A549 treated with ZK216348 at 1 μM for 4 hours (cell line): ENCODE measurements at places on chromosomes 1 and 21. TPM values are rescaled to one million over a fixed set of nuclear protein-coding genes. Genes with fewer than 3 reads are reported as not detected.

Gene SPRR4
- not detected in 5 replicates for total RNA-seq

Gene LRRC39
- 0.11 to 0.23 TPM (median 0.20 TPM) in 3 of 5 replicates, not detected in the others for total RNA-seq

Gene OR14K1
- total RNA-seq, result not detected in 5 replicates

Gene CR2
- total RNA-seq, result not detected in 5 replicates

Gene ESRRG
- total RNA-seq, result not detected in 5 replicates

Gene MYOCOS
- not detected in 5 replicates for total RNA-seq

Gene MTR
- total RNA-seq, result 4.3 to 7.9 TPM (median 7.2 TPM) in 5 replicates

Gene LORICRIN
- total RNA-seq, result not detected in 5 replicates

Gene C1QB
- not detected in 5 replicates for total RNA-seq

Gene RNU1-3
- not detected in 5 replicates for total RNA-seq

Gene B3GALT5
- 0.12 to 0.29 TPM (median 0.22 TPM) in 5 replicates for total RNA-seq

Gene KCNE2
- total RNA-seq, result not detected in 5 replicates

Gene FCAMR
- total RNA-seq, result 0.14 TPM in 1 of 5 replicates, not detected in the others

Gene CCDC185
- 0.07 to 0.12 TPM in 2 of 5 replicates, not detected in the others for total RNA-seq

Gene RIPPLY3
- 0.43 to 0.71 TPM (median 0.53 TPM) in 5 replicates for total RNA-seq

Gene COL11A1
- total RNA-seq, result 0.97 to 3.5 TPM (median 2.6 TPM) in 5 replicates

Gene HNRNPCL1
- not detected in 5 replicates for total RNA-seq

Gene LMX1A
- not detected in 5 replicates for total RNA-seq

Gene RIMS3
- 0.75 to 1.3 TPM (median 1.2 TPM) in 5 replicates for total RNA-seq

Gene ATP1A2
- 0.12 to 0.14 TPM (median 0.13 TPM) in 3 of 5 replicates, not detected in the others for total RNA-seq

Gene CELSR2
- 2.8 to 6.6 TPM (median 5.5 TPM) in 5 replicates for total RNA-seq

Gene LCE1F
- not detected in 5 replicates for total RNA-seq

Gene PLA2G5
- not detected in 5 replicates for total RNA-seq

Gene SPSB1
- 27.8 to 36.4 TPM (median 28.8 TPM) in 5 replicates for total RNA-seq

Gene TOMM20
- total RNA-seq, result 85.6 to 124 TPM (median 106 TPM) in 5 replicates

Gene TMEM79
- 6.2 to 9.5 TPM (median 8.5 TPM) in 5 replicates for total RNA-seq

Gene CNKSR1
- total RNA-seq, result 0.13 to 0.58 TPM (median 0.39 TPM) in 5 replicates

Gene FBXO2
- total RNA-seq, result 6.1 to 12.5 TPM (median 9.1 TPM) in 5 replicates

Gene PLA2G2F
- not detected in 5 replicates for total RNA-seq

Gene RPTN
- total RNA-seq, result 0.07 TPM in 1 of 5 replicates, not detected in the others

Gene C1orf210
- not detected in 5 replicates for total RNA-seq

Gene LSS
- total RNA-seq, result 9.1 to 17.4 TPM (median 13.8 TPM) in 5 replicates

Gene CHD5
- total RNA-seq, result 0.90 to 1.4 TPM (median 1.3 TPM) in 5 replicates
